Stimulated activated CD8-positive, alpha-beta memory T cell treated with anti-CD3 and anti-CD28 coated beads, Interleukin-4, amount 100 ng/mL, for 24 hours (primary cell): ENCODE measurements at places on chromosomes 12 and 14.

GRCh38 chr12:57551637-57552305, 1.9 kb downstream of the KIF5A start:
- no peak for DNase-seq

DNA sequence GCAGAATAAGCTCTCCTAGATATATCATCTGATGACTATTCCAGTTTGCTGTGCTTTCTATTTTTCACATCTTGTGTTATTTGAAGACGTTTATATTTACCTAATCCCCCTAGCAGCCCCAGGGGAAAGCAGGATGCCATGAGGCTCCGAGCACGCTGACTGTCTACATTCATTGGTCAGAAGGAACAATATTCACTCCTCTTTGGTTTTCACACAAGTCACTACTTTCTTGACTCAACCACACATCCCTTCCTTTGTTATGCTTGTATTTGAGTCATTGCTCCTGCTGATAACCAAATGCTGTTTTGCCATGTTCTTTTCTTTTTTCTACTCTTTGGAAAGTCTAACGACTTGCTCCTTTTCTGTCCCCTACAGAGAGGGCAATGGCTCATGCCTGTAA, 86.5 kb upstream of the SLC38A2 start:
- DNase-seq = peak; percentile 7

- DNase-seq = no peak
Observed at GRCh38 chr14:90715993-90716392, 100.2 kb downstream of the TTC7B start.

- no peak for DNase-seq
Observed at GRCh38 chr12:70721656-70722357, 84.6 kb upstream of the PTPRB start.
